C1 segment of cervical spinal cord (tissue), 14 donors: ENCODE measurements at places on chromosomes 1 and 21.

GRCh38 chr1:162303004-162303344 is 73.7 kb downstream of the SPATA46 start:
- no peak for DNase-seq

DNA sequence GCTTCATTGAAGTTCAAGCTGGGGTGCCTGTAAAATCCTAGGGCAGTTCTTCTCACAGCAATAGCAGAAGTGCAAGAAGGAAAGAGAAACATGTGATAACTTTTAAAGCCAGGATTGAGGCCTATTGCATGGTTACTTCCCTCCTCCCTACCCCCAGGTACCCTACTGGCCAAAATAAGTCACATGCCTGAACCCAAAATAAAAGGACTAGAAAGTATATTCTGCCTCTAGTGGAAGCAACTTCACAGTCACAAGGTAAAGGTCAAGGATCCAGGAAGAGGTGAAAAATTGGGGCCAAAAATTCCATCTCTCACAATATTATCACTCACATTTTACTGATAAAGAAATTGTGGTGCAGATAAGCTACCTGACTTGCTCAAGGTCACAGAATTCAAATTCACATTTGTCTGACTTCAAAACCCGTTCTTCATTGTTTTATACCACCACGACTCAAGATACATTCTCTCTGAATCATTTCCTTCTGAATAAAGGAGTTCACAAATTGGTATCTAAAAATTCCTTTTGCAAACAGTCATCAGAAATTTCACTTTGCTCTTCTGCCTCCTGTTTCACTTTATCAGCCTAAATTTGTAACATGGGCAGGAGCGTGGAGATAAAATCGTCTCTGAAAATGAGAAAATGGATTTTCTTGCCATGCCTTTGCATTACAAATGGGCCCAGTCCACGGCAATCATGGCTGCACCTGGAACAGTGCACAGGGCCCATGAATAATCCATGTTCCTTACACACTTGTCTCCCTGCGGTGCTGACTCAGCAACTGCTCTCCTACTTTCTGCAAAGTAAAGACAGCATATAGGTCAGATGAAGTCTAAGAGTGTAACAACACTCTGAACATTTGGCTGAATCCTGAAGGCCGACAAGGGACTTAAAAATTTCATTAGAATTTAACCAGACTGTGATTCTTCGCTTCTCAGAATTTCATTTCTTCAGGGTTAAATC is 485.3 kb upstream of the NFIA start:
- no peak for DNase-seq

DNA sequence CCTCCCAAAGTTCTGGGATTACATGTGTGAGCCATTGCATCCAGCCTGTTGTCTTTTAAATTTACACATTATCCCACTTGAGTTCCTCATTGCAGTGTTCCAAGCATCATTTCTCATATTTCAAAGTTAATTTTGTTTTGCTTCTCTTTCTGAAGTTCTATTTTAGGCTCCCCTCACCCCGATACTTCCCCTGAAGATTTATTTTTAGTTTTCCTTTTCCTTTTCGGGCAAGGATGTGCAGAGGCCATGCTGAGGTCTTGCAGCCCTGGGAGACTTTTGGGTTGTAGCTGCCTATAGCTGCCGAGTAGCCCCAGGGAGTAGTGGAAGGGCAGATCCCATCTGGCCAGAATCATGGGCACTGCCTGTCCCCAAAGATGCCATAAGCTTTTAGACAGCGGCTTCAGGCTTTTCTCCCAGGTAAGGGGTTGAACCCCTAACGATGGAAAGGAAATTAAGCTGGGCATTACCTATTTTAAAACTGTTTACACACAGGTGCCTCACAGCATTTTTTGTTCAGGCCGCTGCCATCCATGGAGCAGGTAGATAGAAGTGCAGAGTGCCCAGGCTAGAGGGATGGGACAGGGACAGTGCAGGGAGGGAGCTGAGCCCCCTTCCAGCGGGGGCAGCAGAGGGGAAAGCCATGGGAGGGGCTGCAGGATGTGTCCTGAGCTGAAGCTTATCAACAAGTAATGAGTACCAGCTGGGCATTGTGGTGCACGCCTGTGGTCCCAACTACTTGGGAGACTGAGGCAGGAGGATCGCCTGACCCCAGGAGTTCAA is 15.9 kb downstream of the PSEN2 start:
- DNase-seq = no peak

GRCh38 chr1:180911640-180912191 is 981 bp upstream of the KIAA1614 start:
- no peak for DNase-seq

DNA sequence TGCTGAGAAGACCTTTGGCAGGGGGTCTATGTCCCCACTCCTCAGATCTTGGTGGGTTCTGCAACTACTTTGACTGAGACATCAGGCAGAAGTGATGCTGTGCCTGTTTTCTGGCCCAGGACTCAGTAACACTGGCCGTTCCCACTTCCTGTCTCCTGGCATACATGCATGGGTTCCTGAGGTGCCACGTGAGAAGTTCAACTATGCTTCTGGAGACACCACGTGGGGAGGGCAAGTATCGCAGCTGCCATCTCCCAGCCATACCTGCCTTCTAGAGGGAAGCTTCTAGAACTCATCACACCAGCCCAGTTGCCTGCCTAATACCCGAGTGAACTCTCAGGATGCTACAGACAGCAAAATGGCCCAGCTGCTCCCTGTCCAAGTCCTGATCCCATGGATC is 65.8 kb downstream of the TRABD2B start:
- DNase-seq = no peak

- DNase-seq = peak; percentile 89
Observed at GRCh38 chr1:10210841-10211804, 753 bp downstream of the KIF1B start.

DNA sequence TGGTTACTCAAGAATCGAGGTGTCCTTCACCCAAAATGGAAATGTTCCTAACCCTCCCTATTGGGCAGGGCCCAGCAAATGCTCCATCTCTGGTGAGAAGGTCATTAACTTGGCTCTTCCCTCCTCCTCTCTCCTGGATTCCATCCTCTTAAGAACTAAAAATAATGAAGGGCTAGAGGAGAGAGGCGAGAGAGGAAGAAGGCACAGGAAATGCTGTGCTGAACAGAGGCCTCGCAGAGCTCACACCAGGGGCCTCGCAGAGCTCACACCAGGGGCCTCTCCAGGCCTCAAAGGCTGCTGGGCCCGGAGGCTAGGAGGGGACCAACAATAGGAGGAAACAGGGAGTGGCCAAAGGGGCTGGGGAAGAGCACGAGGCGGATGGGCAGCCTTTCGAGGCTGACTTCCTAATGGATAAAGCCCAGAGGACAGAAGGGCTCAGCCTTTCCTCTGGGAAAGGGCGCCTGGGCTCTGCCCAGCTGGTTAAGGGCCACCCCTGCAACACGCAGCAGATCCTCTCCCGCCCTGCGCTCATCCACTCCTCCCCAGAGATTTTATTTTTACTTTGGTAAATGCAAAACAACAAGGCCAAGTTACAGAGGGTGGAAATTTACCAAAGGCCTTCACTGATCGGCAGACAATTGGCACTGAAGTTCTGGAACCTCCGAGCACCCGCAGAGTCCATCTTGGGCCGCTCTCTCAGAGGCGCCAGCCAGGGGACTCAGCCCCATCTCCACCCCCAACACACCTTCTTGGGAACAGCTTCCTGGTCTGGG is 78.5 kb downstream of the ITPKB start:
- DNase-seq = no peak

GRCh38 chr1:43619996-43620920 is 29.7 kb upstream of the KDM4A start:
- DNase-seq = no peak

GRCh38 chr1:2786329-2787162 is 14.9 kb downstream of the TTC34 start:
- no peak for DNase-seq
